ENCODE measurements at places on chromosomes 2 and 18. TPM values are rescaled to one million over a fixed set of nuclear protein-coding genes. Genes with fewer than 3 reads are reported as not detected.

The KIAA2012 gene
- total RNA-seq: 0.10 TPM

- no peak for DNase-seq
Observed at GRCh38 chr2:23592898-23593751, 208.1 kb downstream of the KLHL29 start.

DNA sequence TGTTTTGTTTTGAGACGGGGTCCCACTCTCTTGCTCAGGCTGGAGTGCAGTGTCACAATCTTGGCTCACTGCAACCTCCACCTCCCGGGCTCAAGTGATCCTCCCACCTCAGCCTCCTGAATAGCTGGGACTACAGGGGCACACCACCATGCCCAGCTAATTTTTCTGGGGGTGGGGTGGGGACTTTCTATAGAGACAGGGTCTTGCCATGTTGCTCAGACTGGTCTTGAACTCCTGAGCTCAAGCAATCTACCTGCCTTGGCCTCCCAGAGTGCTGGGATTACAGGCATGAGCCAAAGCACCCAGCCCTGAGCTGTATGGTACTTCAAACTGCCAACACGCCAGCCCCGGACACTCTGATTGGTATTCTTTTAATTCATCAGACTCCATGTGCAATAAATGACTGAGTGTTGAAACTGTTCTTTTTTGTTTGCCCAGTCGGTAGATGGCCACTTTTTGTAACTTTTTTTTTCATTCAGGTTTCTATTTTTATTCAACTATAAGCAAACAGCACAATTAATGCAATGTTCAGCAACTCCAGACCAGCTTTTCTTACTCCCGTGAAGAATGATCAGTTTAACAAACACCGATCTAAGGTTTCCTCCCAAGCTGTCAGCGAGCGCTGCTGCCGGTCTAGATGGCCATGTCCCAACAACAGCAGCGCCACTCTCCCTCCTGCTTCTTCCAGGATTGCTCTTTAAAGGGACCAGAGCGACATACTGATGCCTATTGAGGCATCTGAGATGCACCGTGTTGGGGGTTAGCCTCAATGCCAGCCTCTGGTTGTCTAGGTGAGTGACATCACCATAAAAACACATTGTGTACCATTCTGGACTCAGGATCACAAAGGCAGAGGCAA is 12.5 kb upstream of the TGOLN2 start:
- DNase-seq: no peak

The KCNG3 gene
- total RNA-seq: 0.20 TPM

- DNase-seq: no peak
Observed at GRCh38 chr2:20220806-20221554, 4.0 kb downstream of the SDC1 start.

The RBKS gene
- total RNA-seq: 1.2 TPM

- no peak for DNase-seq
Observed at GRCh38 chr2:220555961-220556630, 928.7 kb downstream of the SLC4A3 start.

- no peak for DNase-seq
Observed at GRCh38 chr2:240990266-240990529, 8.2 kb upstream of the SNED1 start.

- no peak for DNase-seq
Observed at GRCh38 chr2:27765621-27766286, 5.8 kb upstream of the MRPL33 start.

- DNase-seq: no peak
Observed at GRCh38 chr2:224658780-224659405, 57.3 kb downstream of the CCDC195 start.

The MSTN gene
- total RNA-seq: 6.2 TPM

GRCh38 chr18:78092901-78093300 is 843.3 kb downstream of the GALR1 start:
- DNase-seq: no peak

The NR4A2 gene
- 5.9 TPM for total RNA-seq

The FAM161A gene
- total RNA-seq: 6.4 TPM

The PLGLB2 gene
- total RNA-seq: 2.2 TPM

- no peak for DNase-seq
Observed at GRCh38 chr2:96874198-96874831, 4.4 kb upstream of the SEMA4C start.

The MALL gene
- 7.1 TPM for total RNA-seq

DNA sequence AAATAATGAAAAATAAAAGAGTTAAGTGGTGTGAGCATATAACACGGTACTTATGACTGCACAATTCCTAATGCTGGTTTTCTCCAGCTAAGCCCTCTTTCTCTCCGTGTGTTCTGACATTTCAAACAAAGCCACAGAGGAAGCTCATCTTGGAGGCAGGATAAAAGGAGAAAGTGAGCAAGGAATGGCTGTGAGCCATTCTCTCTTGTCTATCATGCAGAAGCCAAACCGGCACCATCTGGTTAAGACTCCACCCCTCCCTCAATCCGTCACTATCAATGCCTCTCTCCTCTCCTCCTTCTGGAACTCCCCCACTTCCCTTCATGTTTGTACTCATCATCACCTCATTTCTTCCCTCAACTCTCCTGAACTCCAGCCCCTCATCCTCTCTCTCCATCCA is 210.4 kb downstream of the TMEM163 start:
- DNase-seq: no peak

The DNER gene
- 3.3 TPM for total RNA-seq

- no peak for DNase-seq
Observed at GRCh38 chr2:145743011-145743410, 1223.1 kb upstream of the ZEB2 start.

GRCh38 chr2:237691029-237691907 is 63.9 kb downstream of the LRRFIP1 start:
- DNase-seq: no peak

The SLC9A4 gene
- 1.3 TPM for total RNA-seq

The LCT gene
- total RNA-seq: under 0.01 TPM

DNA sequence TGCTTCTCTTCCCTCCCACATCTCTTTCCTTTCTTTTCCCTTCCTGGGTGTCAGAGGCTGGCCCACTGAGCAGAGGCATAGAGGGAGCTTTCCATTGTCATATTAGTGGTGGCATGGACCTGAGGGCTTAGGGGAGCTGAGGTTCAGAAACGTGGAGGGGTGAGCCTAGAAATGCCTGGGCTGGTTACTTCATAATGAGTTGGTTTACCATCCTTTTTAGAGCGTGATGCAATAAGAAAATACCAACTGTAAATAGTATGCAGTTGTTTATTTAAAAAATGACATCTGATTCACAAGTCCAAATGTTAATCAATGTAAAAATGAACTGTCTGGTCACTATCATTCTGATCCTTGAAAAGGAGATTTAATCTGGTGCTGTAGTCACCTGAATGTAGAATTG is 46.3 kb downstream of the MYO1B start:
- DNase-seq: no peak

DNA sequence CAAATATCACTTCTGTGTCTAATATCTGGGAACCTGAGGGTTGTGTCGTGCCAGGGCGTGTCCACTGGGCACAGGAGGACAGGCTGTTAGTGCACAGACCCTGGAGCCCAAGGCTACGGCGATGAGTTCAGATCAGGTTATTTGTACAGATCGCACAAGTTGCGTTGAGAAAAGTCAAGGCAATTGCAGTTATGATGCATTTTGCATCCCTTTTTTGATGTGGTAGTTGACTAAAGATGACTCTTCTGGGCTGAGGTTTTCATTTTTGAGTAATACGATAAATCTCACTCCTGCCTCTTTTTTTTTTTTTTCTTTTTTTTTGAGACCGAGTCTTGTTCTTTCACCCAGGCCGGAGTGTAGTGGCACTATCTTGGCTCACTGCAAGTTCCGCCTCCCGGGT is 7.2 kb downstream of the RBFA start:
- DNase-seq: no peak
